ENCODE measurements at places on chromosomes 2 and 18.

- no peak for DNase-seq
- no peaks in the 10 kb centered on the region for H3K36me3 ChIP-seq
- H3K4me1 ChIP-seq = no peaks in the 10 kb centered on the region
- no peak overlapping the region for H3K4me3 ChIP-seq
- H3K27ac ChIP-seq = no peak overlapping the region
- H3K27me3 ChIP-seq = no peaks in the 10 kb centered on the region
Observed at GRCh38 chr18:39455285-39455684, 1889.7 kb upstream of the CELF4 start.

GRCh38 chr2:231674587-231675338 is 33.6 kb upstream of the PTMA start:
- H3K4me3 ChIP-seq = no peak overlapping the region
- H3K4me1 ChIP-seq = no peaks in the 10 kb centered on the region
- no peaks in the 10 kb centered on the region for H3K36me3 ChIP-seq
- no peak overlapping the region for H3K27ac ChIP-seq
- no peaks in the 10 kb centered on the region for H3K27me3 ChIP-seq
- DNase-seq = no peak

DNA sequence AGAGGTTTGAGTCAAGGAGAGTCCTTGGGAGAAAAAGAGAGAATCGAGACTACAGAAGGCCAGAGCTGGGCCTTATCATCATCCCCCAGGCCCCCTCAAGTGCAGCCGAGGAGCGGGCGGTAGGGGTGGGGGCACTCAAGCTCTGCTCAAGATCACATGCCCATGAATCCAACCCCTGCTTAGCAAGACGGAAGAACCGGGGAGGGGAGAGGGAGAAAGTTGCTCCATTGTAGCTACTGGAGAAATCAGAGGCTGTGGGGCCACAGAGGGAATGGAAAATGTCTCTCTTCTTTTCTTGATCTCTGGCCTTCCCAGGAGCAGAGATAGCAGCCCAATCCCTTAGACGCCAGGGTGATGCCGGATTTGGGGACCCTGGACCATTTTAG is 14.6 kb downstream of the SLC4A3 start:
- H3K4me3 ChIP-seq = no peak overlapping the region
- DNase-seq = no peak
- H3K36me3 ChIP-seq = no peaks in the 10 kb centered on the region
- H3K27me3 ChIP-seq = peaks cover 6% of the 10 kb centered on the region

GRCh38 chr2:212428681-212429478 is 109.7 kb downstream of the ERBB4 start:
- no peaks in the 10 kb centered on the region for H3K4me1 ChIP-seq
- no peak overlapping the region for H3K27ac ChIP-seq
- H3K27me3 ChIP-seq = no peaks in the 10 kb centered on the region
- DNase-seq = no peak

- no peaks in the 10 kb centered on the region for H3K27me3 ChIP-seq
- H3K36me3 ChIP-seq = no peaks in the 10 kb centered on the region
- no peak overlapping the region for H3K27ac ChIP-seq
Observed at GRCh38 chr2:176445956-176446355, 176.7 kb downstream of the MTX2 start.
